ENCODE measurements at places on chromosomes 13 and 19.
A peak's percentile ranks its signal among the peaks of the same experiment; 100 is the strongest.

GRCh38 chr19:34145741-34146202 lies 26.5 kb upstream of the LSM14A start:
- peak; percentile 68 for DNase-seq

DNA sequence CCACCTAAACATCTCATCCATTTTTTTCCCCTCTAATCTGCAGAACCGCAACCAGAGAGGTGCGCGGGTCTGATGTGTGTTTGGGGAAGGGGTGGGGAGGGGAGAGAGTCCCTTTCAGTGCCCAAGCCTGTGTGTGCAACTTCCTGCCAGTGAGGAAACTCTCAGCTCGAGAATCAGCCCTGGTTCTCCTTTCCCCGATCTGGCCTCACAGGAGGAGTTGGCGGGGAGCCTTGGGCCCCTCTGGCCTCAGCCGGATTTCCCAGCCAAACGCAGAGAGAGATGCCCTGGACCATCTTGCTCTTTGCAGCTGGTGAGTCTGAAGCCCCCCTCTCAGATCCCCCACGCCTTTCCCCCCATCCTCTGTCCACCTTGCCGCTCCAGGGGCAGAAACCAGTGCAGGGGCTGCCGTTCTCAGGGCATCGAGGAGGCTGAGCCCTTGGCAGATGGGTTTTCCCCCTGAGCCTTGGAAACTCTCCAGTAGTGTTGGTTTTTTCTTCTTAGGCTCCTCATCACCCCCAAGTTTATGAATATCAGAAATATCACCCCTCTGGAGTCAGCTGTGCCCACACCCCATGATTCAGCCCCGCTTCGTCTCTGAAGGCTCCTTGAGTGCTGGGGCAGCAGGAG lies at the start of gene C19orf38:
C19orf38 (plus strand) TSS at position 186 of the 627 bp plus-strand sequence; CDS start at position 280, 94 bp downstream.
- no peak for DNase-seq

- DNase-seq: peak; percentile 49
Measured at GRCh38 chr19:45087531-45087930, 5.4 kb upstream of the PPP1R37 start.

- DNase-seq: no peak
Measured at GRCh38 chr19:56874530-56874929, 34.0 kb upstream of the PEG3 start.

DNA sequence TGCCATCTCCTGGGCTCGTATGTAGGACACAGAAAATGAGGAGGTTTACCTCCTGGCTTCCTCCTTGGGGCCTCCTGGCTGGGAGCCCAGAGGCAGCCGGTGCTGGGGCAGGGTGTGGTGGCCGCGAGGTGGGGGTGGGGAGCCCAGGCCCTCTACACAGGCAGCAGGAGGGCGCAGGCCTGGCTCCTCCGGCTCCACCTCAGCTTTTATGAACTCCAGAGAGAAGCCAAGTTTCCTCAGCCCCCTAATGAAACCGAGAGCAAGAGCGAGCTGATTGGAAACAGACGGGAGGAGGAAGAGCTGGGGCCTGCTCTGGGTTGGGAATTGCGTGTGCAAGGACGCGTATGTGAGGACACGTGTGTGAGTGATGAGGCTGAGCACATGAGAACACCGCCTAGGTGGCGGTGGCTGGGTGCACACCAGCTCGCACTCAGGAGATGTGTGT lies 23.1 kb downstream of the LYL1 start:
- DNase-seq: no peak

- DNase-seq: no peak
Measured at GRCh38 chr19:31334101-31334848, 15.0 kb downstream of the TSHZ3 start.

GRCh38 chr13:33610438-33611120 lies 207.4 kb upstream of the RFC3 start:
- DNase-seq: peak; percentile 74

- DNase-seq: no peak
Measured at GRCh38 chr13:58994777-58995176, 1169.0 kb downstream of the DIAPH3 start.

Data from stimulated activated CD8-positive, alpha-beta memory T cell treated with anti-CD3 and anti-CD28 coated beads, Interleukin-4, amount 100 ng/mL, for 48 hours (primary cell).